ENCODE measurements at places on chromosomes 5 and 9.

DNA sequence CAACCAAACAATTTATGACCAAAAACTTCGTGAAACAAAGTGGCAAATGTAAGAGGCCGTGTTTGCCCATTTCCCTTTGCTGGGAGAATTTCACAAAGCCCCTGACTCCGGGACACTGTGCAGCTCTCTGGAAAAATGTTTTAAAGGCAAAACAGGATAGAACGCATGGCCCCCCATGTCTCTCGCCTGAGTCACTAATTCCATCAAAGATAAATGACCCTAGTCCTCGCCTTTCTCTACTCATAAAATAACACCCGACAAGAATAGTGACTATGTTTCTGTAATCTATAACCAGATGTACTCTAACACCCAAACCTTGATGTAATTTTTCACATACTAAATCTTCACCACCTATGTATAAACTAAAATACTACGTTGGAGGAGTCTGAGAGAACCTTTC is 55.7 kb upstream of the SAP30L start:
- DNase-seq, result no peak

- peak; percentile 36 for DNase-seq
These were observed 34.9 kb downstream of the NREP start for GRCh38 chr5:111722140-111722539.

DNA sequence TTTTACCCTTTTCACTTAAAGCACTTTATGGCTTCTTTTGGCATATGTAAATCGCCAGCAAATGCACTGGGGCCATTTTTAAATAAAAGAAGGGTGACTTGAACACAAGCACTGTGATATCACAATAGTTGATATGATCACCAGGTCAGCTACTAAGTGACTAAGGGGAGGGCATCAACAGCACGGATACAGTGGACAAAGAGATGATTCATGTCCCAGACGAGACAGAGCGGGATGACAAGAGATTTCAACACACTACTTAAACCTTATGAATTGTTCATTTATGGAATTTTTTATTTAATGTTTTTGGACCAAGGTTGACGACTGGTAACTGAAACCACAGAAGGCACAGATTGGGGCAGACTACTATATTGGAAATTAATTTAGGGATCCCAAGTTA is 54.1 kb downstream of the RORB start:
- DNase-seq, result no peak

- DNase-seq, result no peak
These were observed 88.6 kb upstream of the CDKN2B start for GRCh38 chr9:22097707-22098106.

GRCh38 chr5:60810438-60811085 is 33.5 kb downstream of the ELOVL7 start:
- DNase-seq, result no peak

- DNase-seq, result no peak
These were observed 12.2 kb upstream of the CLINT1 start for GRCh38 chr5:157870837-157871834.
